ENCODE measurements at places on chromosomes 12 and 14.

- DNase-seq = no peak
Measured at GRCh38 chr12:96255077-96255476, 60.9 kb downstream of the ELK3 start.

- peak; percentile 100 for DNase-seq
Measured at GRCh38 chr12:13196130-13196921, at the start of gene EMP1. Gene EMP1, plus strand, starts transcription at chr12:13196726. Its CDS starts 14,785 bp downstream, at chr12:13211511.

- DNase-seq = no peak
Measured at GRCh38 chr12:3103806-3104205, 26.6 kb downstream of the TSPAN9 start.

- no peak for DNase-seq
Measured at GRCh38 chr12:114913871-114914801, 230.2 kb upstream of the TBX3 start.

- DNase-seq = no peak
Measured at GRCh38 chr12:32618115-32618514, 61.0 kb upstream of the DNM1L start.

- DNase-seq = no peak
Measured at GRCh38 chr14:91390165-91390778, 27.3 kb downstream of the CCDC88C start.

DNA sequence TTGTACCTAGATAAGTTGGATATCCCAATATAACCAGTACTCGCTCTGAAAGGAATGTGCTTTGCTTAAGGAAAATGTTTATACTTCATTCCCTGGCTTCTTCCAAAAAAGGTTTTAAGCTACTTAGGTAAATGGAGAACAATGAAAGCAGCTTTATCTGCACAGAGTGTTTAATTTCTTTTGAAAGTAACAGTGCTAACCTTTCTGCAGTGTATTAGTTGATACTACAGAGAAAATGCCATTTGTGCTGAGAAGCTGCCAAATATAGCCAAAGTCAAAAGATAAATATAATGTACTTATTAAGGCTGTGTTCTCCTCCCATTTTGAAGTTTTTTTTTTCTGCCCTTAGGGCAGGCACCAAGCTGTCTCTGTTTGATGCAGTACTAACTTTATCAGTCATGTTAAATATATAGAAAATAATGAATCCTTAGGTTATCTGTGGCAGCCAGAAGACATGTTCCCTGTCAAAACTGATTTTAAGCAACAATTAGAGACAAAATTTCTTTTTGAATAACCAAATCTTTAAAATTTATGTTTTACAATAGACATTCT lies 145.4 kb upstream of the KITLG start:
- DNase-seq = no peak

- no peak for DNase-seq
Measured at GRCh38 chr14:67285876-67286452, 44.7 kb downstream of the PALS1 start.

DNA sequence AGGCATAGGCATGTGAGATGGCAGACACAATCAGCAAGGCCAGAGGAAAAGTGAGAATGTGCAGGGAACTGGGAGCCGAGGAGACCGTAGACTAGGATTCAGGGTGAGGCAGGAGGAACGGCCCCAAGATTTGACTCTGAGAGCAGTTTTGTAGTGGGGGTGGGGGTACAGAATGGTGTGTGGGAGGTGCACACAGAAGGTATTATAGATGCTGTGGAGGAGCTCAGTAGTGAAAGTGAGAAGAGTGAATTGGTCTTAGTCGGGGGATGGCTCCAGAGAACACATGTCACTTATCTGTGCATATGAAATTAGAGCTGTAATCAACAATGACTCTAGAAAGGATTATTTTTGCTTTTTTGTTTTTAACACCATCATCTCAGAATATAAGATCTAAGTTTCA lies 11.9 kb downstream of the ZNF664 start:
- DNase-seq = no peak

DNA sequence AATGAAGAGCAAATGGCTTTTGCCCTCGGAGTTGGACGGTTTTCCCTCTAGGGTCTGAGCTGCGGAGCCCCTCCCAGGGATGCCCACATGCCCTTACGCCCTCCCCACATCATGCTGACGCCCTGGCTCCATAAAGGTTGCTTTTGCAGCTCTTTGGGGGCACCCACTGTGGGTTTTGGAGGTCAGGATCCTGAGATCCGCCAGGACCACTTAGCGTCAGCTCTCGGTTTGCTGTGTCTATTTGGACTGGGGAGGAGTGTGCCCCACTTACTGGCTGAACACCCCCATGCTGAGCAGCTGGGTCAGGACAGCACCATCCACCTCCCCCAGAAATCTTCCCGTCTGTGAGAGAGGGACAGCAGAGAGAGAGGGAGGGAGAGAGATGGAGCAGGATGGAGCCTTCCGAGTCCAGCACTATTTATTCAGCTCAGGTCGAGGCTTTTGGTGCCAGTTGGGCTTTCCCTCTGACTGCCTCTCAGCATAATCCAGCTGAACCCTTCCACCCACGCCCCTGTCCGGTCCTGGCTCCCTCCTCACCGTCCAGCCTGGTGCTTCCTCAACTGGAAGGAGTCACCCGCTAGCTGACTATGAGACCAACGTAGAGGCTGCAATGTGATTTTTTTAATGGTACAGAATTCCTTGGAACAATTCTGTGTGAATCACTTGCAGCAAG lies 18.9 kb upstream of the LRTM2 start:
- no peak for DNase-seq

GRCh38 chr12:56487448-56488040 lies 417 bp downstream of the GLS2 start:
- DNase-seq = no peak

DNA sequence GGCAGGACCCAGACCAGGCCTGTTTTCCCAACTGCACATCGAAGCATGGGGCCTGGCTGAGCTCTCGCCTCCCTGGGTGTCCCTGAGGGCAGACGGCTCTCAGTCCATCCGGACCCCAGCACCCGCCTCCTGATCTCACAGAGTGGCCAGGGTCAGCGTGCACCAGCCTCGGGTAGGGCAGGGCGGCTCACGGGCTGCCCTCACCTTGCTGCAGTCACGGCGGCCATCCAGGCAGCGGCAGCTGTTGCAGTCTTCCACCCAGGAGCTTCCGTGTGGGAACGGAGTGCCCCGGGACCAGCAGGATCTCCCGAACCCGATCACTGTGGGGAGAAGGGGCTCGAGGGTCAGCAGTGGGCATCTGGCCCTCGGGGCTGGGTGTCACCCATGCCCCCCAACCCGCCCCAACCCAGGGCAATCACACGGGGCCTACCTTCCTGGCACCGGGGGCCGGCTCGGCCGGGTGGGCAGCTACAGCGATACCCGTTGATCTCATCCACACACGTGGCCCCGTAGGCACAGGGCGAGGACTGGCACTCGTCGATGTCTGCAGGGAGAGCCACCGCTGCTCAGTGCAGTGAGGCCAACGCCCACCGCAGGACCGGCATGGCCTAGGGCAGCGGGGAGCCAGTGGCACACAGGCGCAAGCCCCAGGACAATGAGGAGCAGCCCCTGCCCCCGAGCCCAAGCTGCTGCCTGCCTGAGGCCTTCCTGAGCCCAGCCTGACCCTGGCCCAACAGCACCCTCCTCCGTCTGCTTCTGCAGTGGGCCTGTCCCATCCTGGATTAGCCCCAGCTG lies 22.2 kb downstream of the JAG2 start:
- DNase-seq = no peak

- no peak for DNase-seq
Measured at GRCh38 chr12:32158525-32158924, 51.9 kb downstream of the BICD1 start.

DNA sequence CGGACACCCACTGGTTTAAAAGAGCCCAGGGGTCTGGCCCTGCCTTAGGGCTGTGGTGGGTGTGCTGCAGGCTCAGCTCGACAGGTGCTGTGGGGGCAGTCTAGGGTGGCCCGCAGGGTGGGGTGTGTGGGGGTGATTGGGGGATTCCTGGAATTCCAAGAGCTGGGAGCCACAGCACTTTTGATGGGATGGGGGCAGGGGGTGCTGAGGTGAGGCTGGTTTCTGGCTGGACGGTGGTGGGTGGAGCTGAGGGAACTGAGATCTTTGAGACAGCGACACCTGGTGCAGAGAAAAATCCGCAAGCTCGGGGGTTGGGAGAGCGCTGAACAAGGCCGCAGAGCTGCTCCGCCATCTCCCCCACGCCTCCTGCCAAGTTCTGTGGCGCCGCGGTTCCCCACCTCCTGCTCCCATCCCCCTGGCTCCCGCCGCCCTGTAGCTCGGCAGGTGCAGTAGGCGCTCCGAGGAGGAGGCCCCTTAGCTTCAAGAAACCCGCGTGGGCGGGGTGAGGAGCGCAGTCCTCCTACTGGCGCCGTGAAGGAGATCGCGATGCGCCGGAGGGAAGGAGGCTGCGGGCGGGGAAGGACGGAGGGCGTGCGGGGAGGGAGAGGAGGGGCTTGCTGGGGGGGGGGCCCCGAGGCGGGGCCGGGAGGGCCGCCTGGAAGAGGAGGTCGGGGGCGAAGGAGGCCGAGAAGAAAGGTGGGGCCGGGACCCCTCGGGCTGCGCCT lies 1.3 kb upstream of the TEDC1 start:
- peak; percentile 43 for DNase-seq

- no peak for DNase-seq
Measured at GRCh38 chr14:54673193-54674045, 106.5 kb downstream of the SAMD4A start.

- DNase-seq = no peak
Measured at GRCh38 chr12:5988088-5988487, 43.0 kb upstream of the ANO2 start.

- DNase-seq = no peak
Measured at GRCh38 chr12:61018571-61018970, 1241.6 kb upstream of the USP15 start.

DNA sequence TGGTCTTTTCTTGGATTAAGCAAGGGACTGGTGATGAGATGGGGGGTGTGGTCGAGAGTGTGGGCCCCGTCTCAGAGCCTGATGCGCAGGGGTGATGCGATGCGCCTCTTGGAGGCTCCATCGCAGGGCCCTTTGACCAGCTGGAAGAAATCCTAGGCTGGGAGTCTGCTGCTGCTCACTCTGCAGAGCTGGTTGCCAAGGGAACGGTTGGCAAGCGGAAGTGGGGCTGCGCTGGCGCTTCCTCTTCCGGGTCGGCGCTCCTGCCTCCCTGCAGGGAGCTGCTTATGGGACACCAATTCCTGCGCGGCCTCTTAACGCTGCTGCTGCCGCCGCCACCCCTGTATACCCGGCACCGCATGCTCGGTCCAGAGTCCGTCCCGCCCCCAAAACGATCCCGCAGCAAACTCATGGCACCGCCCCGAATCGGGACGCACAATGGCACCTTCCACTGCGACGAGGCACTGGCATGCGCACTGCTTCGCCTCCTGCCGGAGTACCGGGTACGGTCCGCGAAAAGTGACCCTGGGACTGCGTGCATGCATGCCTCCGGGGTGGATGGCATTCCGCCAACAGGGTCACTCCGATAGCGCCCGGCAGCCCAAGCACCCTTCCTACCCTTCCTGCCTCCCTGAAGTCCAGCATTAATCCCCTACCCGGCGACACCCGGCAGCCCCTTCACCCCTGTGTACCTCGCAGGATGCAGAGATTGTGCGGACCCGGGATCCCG lies at the start of gene MYG1:
Gene MYG1, plus strand, starts transcription at position 242 of the 727 bp plus-strand sequence. Its CDS starts 43 bp downstream, at position 285.
- DNase-seq = peak; percentile 40

- DNase-seq = no peak
Measured at GRCh38 chr12:65825507-65826352, 1.4 kb downstream of the HMGA2 start.

DNA sequence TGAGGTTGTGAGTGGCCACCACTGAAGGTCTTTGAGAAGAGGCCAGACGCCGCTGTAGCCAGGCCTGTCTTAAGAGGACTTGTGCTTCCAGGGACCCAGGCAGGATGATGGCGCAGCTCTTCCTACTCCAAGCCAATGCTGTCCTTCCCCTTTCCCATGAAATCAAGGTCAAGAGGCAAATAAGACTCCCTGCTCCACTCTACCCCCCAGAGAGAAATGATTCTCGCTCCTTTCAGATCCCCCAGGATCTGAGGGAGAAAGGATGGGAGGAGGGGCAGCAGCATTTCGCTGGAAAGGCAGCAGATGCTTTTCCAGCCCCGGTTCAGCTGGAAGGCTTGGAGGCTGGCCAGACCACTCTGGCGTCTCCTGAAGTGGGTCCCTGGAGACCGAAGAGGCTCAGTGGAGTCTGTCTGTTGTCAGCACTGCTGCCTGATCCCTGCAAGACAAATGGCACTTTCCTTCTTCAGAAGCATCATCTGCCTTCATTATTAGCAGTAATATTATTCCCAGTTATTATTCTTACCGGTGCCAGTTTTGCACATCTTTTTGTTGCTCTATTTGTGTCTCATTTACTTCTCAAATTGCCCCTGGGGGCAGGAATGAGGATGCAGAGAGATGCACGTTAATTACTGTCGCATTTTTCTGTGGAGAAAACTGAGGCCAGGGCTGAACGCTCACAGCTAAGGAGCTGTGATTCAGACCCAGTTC lies 51.4 kb downstream of the C14orf132 start:
- DNase-seq = no peak
